Effector memory CD4-positive, alpha-beta T cell (primary cell): ENCODE measurements at places on chromosomes 5 and 9.

DNA sequence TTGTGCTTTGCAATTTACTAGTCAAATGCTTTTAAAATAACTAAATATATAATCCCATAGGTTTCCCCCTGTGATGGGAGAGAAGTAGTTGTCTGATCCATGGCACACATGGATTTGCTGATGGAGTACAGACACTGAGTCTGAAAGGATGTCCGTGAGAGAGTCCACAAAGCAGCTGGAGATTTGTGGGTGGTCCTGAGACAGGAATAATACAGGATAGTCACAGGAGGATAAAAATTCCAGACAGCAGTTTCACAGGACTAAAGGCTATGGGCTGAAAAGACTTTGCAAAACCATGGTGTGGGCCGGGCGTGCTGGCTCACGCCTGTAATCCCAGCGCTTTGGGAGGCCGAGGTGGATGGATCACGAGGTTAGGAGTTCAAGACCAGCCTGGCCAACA is 58.7 kb upstream of the ZFR start:
- peaks cover 9% of the 10 kb centered on the region for H3K4me1 ChIP-seq
- no peak overlapping the region for H3K27ac ChIP-seq
- H3K4me3 ChIP-seq: no peak overlapping the region

DNA sequence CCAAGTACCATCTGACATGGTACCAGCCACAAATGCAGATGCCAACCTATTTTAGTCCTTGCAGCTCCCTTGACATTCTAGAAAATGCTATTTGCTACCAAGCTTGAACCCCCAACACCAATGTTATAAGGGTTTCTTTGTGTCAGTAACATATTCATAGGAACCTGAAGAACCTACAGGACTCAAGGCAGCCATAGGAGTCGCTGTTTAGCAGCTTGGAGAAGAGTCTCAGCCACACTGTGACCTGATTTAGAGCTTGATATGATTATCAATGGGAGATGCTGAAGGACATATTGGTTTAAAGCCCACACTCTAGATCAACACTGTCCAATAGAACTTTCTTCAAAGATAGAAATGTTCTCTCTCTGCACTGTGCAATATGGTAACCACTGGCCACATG is 6.4 kb upstream of the ZFR start:
- H3K27ac ChIP-seq: no peak overlapping the region
- no peak overlapping the region for H3K4me3 ChIP-seq
- no peak for DNase-seq
- no peaks in the 10 kb centered on the region for H3K4me1 ChIP-seq
- H3K27me3 ChIP-seq: no peaks in the 10 kb centered on the region

DNA sequence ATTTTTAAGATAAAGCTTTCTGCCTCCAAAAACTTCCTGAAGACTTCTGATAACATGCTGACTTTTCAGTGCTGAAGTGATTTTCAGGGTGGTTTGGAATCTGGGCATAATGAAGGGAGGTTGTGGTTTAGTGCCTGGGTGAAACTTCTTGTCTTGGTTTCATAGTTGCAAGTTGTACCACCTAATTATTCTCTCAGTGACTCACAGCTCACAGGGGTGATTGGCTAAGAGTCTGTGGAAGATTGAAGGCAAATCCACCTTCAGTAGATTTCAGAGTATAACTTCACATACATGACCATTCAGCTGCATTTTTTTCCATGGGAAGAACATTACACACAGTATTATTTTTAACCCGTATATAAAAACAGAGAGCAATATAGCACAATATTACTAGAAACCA is 199.9 kb downstream of the PTTG1 start:
- H3K27me3 ChIP-seq: no peaks in the 10 kb centered on the region
- no peaks in the 10 kb centered on the region for H3K36me3 ChIP-seq
- H3K4me3 ChIP-seq: no peak overlapping the region
- no peak overlapping the region for H3K27ac ChIP-seq

DNA sequence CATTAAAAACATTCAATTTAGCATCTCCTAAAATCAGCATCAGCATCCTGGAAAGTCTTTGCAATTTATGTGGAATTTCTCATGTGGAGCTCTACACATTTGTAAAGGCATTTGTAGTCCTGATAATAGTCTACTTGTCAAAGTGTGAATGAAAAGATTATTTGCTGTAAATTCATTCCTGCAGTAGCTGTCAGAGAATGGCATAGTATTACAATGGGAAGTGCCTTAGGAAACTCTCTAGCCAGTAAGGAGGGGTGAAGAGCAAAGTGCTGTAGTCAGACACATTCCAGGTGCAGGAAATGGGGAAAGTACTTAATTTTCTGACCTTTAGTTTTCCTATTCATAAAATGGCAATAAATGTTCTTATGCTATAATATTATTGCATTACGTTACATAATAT is 627.9 kb downstream of the KCTD16 start:
- no peak overlapping the region for H3K4me3 ChIP-seq
- H3K36me3 ChIP-seq: no peaks in the 10 kb centered on the region
- no peaks in the 10 kb centered on the region for H3K4me1 ChIP-seq
- H3K27me3 ChIP-seq: no peaks in the 10 kb centered on the region

DNA sequence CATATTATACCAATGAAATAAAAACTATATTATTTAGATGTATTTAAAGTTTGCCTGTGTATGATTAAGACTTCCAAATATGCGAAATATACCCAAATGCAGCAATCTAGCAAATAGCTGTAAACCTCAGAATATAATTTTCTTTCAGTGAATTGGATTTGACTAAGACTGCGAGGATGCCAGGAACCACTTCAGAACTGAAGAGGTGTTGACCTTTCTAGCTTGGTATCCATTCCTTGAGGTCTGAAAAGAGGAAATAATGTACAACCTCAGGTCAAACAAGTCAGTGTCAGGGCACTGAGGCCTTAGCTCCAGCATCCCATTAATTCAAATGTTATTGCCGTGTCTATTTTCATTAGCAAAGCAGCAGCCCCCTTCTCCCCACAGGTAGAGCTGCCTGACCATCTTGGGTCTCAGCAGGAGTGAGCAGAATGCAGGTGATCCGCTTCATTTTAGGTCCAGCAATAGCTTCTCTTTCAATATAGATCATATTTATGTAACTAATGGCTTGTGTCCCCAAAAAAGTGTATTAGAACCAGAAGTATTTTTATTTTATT is 100.0 kb downstream of the KIAA1958 start:
- no peaks in the 10 kb centered on the region for H3K4me1 ChIP-seq
- no peak overlapping the region for H3K4me3 ChIP-seq
- no peak for DNase-seq
- H3K27me3 ChIP-seq: no peaks in the 10 kb centered on the region
- H3K36me3 ChIP-seq: no peaks in the 10 kb centered on the region

DNA sequence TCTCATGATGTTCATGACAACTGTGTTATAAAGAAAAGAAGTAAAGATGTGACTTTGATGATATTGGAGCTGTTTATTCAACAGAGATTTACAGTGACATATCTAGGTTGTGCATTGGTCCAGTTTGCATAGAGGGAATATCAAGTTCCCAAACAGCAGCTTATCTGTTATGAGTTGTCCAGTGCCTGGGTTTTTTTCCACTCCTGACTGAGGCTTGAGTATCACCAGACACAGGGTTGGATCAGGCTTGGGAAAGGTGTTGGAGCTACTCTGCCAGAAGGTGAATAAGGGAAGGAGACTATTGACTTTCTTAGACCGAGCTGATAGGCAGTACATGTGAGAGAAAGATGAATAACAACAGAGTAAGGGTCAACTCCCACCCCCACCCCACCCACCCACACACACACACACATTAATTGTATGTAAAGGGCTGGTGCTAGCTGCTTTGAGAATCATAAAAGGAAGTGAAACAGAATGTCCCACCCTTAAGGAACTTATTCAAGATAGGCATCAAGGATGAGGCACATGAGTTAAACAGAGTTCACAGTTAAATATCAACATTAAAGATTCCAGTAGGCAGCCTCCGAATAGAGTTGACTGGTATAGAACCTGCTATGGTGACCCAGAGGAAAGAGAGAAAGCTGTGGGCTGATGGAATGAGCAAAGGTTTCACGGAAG is 33.0 kb upstream of the RASGRF2 start:
- DNase-seq: no peak
- no peaks in the 10 kb centered on the region for H3K4me1 ChIP-seq
- H3K27ac ChIP-seq: no peak overlapping the region
- no peak overlapping the region for H3K4me3 ChIP-seq
- no peaks in the 10 kb centered on the region for H3K36me3 ChIP-seq

- no peak overlapping the region for H3K4me3 ChIP-seq
- peaks cover 3% of the 10 kb centered on the region for H3K36me3 ChIP-seq
- no peaks in the 10 kb centered on the region for H3K27me3 ChIP-seq
- no peaks in the 10 kb centered on the region for H3K4me1 ChIP-seq
- no peak overlapping the region for H3K27ac ChIP-seq
Observed at GRCh38 chr5:80711938-80712337, 57.2 kb upstream of the DHFR start.

GRCh38 chr9:7509576-7510145 is 289.9 kb downstream of the DMAC1 start:
- no peak for DNase-seq
- no peaks in the 10 kb centered on the region for H3K4me1 ChIP-seq
- H3K27ac ChIP-seq: no peak overlapping the region
- H3K36me3 ChIP-seq: no peaks in the 10 kb centered on the region
- no peak overlapping the region for H3K4me3 ChIP-seq
- no peaks in the 10 kb centered on the region for H3K27me3 ChIP-seq

DNA sequence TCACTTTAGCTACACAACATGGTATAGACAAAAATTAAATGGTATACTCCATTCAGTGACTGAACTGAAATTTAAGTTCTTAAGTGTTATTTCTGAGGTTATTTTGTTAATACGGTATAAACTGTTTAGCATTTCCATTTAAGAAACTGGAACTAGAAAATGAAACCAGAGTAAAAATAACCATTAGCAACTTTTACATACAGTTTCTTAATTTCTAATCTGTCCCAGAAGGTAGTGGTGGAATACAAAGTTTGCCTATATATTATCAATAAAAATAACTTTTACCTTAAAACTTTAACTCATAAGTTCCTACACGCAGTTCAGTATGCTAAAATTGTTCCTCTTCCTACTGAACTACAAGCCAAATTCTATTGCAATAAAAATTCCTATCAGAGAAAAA is 10.3 kb downstream of the GOLPH3 start:
- no peak overlapping the region for H3K4me3 ChIP-seq
- H3K27me3 ChIP-seq: no peaks in the 10 kb centered on the region
- DNase-seq: no peak
- no peak overlapping the region for H3K27ac ChIP-seq
- H3K36me3 ChIP-seq: peaks cover 6% of the 10 kb centered on the region
- H3K4me1 ChIP-seq: peaks cover 4% of the 10 kb centered on the region

GRCh38 chr5:62273687-62274086 is 32.3 kb upstream of the KIF2A start:
- H3K36me3 ChIP-seq: no peaks in the 10 kb centered on the region
- H3K27ac ChIP-seq: no peak overlapping the region
- no peak overlapping the region for H3K4me3 ChIP-seq
- no peaks in the 10 kb centered on the region for H3K27me3 ChIP-seq
- H3K4me1 ChIP-seq: peaks cover under 1% of the 10 kb centered on the region

GRCh38 chr9:95224376-95225019 is 93.0 kb downstream of the FANCC start:
- H3K27ac ChIP-seq: no peak overlapping the region
- no peak for DNase-seq
- H3K27me3 ChIP-seq: no peaks in the 10 kb centered on the region
- H3K36me3 ChIP-seq: no peaks in the 10 kb centered on the region
- H3K4me3 ChIP-seq: no peak overlapping the region

- no peak overlapping the region for H3K4me3 ChIP-seq
- no peak overlapping the region for H3K27ac ChIP-seq
- H3K4me1 ChIP-seq: no peaks in the 10 kb centered on the region
Observed at GRCh38 chr9:113705306-113705927, 170.7 kb upstream of the ZNF618 start.

- no peaks in the 10 kb centered on the region for H3K36me3 ChIP-seq
- no peak overlapping the region for H3K27ac ChIP-seq
- H3K4me1 ChIP-seq: peaks cover 27% of the 10 kb centered on the region
- H3K4me3 ChIP-seq: no peak overlapping the region
- no peaks in the 10 kb centered on the region for H3K27me3 ChIP-seq
Observed at GRCh38 chr9:89601856-89602562, 2.8 kb upstream of the GADD45G start.

DNA sequence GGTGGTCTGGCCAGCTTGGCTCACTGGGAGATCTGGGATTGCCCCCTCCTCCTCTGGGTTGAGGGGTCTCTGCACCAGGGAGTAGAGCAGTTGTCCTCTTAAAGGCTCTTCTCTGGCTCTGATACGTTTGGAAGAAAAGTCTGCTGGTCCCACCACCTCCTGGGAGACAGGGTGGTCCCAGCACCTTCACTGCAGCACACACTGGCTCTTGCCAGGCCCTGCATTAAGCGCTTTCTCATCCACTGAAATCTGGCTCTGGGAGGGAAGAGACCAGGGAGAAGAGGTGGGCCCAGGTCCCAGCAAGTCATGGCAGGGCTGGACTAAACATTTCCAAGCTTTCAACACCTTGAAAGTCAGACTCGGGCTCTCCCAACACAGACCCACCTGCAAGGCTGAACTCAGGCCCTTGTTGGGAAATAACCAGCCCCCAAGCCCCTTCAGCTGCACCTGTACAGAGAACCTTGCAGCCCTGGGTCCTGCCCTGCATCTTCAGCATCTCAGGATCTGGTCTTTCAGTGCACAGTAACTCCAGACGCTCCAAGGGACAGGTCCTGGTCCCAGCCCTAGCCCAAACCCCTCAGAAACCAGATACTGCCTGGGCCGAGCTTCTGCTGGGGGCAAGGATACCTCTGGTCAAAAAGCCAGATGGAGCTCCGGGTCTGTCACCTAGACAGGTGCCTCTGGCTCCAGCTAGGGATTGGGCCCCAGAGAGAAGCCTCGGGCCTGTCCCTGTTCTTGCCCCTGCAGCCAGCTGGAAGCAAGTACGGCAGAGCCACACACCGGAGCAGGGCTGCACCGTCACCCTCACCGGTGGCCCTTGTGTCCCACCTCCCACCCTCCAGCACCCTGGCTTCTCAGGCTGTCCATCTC is 134.5 kb downstream of the DAB2IP start:
- H3K27me3 ChIP-seq: no peaks in the 10 kb centered on the region
- no peaks in the 10 kb centered on the region for H3K4me1 ChIP-seq
- DNase-seq: no peak
- H3K4me3 ChIP-seq: no peak overlapping the region
- H3K36me3 ChIP-seq: no peaks in the 10 kb centered on the region

DNA sequence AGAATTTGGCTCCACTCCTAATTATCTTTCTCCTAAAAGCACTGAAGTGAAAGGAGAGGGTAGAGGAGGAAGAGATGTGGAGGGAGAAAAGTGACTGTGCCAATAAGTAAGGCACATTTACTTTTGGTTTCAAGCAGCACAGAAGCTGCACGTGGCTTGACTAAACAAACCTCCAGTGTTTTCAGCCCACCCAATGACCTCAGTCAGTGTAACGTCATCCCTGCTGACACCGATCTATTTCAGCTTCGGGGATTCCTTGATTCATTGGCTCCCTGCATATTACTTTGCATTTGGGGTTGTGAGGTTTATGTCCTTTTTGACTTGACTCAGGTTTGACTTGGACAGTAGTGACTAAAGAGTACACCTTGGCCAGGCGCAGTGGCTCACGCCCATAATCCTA is 35.6 kb upstream of the NIM1K start:
- DNase-seq: no peak
- no peak overlapping the region for H3K4me3 ChIP-seq
- H3K36me3 ChIP-seq: peaks cover 9% of the 10 kb centered on the region

- H3K36me3 ChIP-seq: no peaks in the 10 kb centered on the region
- H3K4me1 ChIP-seq: no peaks in the 10 kb centered on the region
- DNase-seq: peak; percentile 65
- peak overlapping the region; percentile 60 for H3K4me3 ChIP-seq
- peak overlapping the region; percentile 18 for H3K27ac ChIP-seq
Observed at GRCh38 chr9:6080154-6080716, 64.8 kb upstream of the RANBP6 start.
